ENCODE measurements at places on chromosomes 4 and X.

GRCh38 chr4:101163936-101164335 lies 183.4 kb downstream of the PPP3CA start:
- no peak for DNase-seq

- DNase-seq, result no peak
These were observed 2.7 kb downstream of the GJB1 start for GRCh38 chrX:71225676-71226075.

GRCh38 chrX:154436983-154437752 lies at the start of gene GDI1:
TSS of gene GDI1 (plus strand) at chrX:154437154. CDS start at chrX:154437255, 101 bp downstream.
- DNase-seq, result peak; percentile 58

GRCh38 chr4:13262816-13263215 lies 221.3 kb downstream of the RAB28 start:
- DNase-seq, result no peak

DNA sequence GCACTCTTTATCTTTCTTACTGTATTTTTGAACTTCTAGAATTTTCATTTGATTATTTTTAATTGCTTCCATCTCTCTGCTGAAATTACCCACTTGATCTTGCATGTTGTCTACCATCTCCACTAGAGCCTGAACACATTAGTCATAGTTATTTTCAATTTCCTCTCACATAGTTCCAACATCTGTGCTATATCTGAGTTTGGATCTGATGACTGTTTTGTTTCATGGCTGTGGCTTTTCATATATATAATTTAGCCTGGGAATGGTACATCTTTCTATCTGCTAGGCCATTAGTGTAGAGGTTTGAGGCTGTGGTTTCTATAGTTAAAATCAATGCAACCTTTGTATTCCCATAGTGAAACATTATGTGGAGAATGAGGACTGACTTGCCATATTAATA lies 33.2 kb downstream of the NPY2R start:
- no peak for DNase-seq

DNA sequence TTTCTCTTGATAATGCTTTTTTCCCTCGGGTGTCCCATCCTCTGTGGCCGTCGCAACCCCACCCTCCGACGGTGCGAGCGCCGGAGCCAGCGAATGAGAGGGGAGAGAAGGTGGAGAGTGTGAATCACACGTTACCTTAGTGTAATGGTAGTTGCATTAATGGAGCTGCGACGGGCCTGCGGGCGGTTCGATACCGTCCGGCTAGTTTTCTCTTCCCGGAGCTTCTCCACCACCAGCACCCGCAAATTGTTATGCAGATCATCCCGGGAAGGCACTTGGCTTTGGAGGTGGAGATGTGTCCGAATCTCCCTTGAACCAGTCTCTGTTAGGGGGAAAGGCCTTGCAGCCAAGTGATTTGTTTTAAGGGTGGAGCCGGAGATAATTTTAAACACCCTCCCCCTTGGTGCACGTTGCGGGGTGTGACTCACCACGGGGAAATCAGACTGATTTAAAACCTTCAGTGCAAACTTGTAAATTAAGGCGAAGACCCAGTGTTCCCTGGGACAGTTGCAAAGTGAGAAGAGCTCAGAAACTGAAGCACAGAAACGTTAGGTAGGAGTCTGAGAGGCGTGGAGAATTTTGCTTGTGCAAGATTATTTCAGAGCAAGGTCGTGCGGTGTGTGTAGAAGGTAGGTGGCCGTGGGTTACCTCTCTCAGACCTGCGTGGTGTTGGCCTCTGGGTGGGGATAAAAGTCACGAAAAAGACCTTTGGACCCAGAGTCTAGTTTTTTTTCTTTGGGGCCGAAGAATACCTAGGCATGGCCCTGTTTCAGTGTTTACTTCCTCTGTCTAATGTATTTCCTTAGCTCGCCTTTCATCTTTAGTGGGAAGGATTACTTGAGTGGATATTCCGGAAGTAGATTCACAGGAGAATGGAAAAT lies 1.3 kb downstream of the AFF1 start:
- DNase-seq, result peak; percentile 80

- no peak for DNase-seq
These were observed 77.7 kb upstream of the DCAF8L1 start for GRCh38 chrX:28058901-28059300.
